Activated CD4-positive, alpha-beta T cell treated with anti-CD3 and anti-CD28 coated beads for 36 hours (primary cell): ENCODE measurements at places on chromosomes 1 and 21. TPM values are rescaled to one million over a fixed set of nuclear protein-coding genes. Genes with fewer than 3 reads are reported as not detected.

GRCh38 chr21:45836268-45836655 lies 145.3 kb upstream of the COL6A1 start:
- no peak for DNase-seq

DNA sequence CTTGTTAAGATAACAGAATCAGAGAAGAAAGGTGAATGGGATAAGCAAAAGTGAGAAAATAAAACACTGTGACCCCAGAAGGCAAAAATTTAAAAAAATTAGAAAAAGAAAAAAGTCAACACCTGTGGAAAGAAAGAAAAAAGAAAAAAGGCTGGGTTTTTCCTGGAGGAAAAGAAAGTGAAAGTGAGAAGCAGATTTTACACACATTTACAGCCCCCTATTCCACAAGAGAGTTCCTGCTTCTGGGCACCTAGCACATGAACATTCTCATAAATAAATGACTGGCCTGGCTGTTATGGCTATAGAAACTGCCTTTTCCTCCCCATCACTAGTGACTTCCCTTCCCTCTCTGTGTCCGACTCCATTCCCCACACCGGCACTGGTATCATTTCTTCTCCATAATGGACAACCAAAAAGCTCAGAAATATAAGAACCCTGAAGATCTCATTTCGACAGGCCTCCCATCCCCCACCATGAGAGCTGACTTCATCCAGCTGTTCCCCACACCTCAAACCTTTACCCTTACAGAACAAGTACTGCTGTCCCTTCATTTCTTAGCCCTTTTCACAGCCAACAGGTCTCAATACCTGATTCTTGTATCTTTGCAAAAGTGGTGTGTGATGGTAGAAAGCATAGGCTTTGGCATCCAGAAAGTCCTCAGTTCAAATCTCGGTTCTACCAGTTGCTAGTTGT lies 12.6 kb downstream of the MTF1 start:
- DNase-seq, result peak; percentile 22

Gene RHCE
- total RNA-seq, result 1.0 TPM

Gene OR10Z1
- not detected for total RNA-seq

Gene HSD17B7
- total RNA-seq, result 29.5 TPM

DNA sequence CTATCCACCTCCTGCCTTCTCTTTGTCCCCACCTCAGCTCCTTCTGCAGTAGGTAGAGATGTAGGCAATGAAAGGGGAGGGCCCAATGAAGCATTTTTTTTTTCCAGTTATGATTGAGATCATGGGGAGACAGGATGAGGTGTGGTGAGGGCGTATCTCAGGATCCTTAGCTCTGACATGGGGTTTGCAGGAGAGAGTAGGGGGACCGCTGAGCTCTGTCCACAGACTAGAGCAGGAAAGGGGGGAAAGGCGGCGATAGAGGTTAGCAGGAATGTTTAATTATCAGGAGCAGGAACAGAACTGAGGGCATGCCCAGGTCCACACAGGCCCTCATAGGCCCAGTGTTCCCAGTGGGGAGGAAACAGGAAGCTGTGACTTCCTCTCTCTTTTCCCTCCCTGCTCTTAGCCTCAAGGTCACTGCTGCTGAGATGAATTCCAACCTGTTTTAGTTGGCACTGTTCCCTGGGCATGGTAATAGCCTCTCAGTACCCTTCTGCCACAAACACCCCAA lies 901 bp upstream of the RXFP4 start:
- DNase-seq, result peak; percentile 29

DNA sequence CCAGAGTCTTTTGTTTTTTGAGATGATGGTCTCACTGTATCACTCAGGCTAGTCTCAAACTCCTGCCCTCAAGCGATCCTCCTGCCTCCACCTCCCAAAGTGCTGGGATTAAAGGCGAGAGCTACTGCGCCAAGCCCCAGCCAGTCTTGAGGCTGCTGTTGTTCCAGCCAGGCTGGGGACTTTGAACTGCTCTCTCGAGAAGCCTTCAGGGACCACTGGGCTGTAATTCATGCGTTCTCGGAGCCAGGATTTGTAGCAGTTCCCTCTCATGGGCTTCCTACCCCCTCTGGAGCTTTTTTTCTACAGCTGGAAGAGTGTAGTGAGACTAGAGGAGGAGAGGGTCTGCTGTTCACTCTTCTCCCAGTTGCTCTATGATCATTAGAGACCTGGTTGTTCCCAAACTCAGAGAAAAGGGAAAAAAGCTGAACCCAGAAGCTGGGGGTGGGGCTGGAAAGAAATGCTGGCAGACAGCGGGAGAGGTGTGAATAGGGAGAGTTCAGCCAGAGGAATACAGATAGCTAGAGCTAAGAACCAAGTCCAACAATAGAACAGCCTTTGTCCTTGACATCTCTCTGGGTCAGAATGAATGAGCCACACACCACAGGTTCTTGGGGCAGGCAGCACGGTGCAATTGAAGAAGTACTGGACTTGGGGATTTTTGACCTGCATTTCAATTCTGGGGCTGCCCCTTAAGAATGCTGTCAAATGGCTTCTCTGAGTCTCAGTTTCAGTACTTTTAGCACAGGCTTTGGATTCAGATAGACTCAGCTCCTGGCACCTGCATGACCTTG lies 13.2 kb upstream of the SLC41A1 start:
- DNase-seq, result no peak

Gene KPRP
- not detected for total RNA-seq

- DNase-seq, result no peak
Observed at GRCh38 chr1:30283199-30283962, 440.0 kb downstream of the MATN1 start.

DNA sequence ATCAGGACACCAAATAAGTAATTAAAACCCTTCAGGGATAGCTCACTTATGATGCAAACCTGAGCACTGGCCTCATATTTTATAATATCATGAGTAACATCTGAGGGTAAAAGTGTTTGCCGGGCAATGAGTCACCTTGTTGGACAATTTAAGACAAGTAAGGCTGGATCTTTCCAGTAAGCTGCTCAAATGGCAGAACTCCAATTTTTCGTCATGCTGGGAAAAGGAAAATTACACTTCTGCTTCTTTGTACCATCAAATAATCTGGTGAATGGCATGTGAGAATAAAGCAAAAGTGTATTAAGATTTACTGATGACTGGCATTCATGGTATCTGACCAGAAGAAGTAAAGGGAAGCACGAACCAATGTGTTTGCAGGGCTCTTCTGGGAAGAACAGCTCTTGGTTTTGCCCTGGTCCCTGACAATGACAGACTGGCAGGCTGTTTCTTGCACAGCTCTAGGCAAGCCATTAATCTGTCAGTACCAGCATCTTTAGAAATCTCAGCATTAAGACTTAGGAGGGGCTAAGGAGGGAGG lies 392.2 kb downstream of the VAV3 start:
- no peak for DNase-seq

DNA sequence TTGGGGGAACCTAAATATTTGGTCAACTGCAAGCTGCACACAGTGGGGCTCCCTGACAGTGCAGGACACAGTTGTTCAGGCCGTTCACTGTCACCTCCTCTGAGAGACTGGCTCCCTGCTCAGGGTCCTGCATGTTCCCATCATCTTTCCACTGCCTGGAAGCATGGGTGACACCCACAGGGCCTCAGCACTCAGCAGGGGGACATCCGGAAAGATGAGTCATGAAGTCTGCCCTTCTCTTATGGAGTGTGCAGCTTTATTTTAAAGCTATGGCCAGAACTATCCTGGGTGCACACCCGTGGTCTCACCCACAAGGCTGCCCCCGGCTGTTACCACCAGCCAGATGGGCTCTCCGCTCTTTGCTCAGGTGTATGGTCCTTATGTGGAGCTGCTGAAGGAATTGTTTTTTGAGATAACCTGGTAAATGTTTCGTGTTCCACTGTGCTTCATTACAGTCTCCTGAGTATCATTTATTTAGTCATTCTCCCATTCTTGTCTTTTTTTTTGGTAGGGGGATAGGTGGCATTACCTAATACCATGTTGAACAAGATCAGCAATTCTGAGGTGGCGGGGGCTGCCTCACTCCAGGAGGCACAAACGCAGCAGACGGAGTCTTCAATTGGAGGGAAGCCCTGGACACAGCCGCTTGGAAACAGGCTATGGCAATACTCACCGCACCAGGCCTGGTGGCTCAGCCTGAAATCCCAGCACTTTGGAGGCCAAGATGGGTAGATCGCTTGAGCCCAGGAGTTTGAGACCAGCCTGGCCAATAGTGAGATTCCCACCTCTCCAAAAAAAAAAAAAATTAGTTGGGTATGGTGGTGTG lies 14.3 kb downstream of the TRIM11 start:
- DNase-seq, result no peak

GRCh38 chr1:43912607-43913006 lies 21.0 kb upstream of the ARTN start:
- DNase-seq, result no peak

DNA sequence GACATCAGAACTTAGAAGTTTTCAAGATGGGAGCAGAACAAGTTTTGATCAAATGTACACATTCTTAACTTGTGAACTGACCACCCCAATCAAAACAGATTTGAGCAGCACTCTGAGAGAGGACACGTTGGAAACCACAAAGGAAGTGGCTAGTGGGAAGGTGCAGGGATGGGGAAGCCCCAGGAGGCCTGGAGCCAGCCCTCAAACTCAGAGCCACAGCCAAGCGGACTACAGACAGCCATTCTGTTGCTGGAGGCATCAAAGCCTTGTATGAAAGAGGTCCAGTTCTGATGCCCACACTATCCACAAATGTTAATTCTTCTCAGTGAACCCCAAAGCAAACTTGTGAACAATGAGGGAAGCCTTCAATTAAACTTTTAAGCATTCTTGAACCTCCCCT lies 143.6 kb upstream of the RAB4A start:
- peak; percentile 65 for DNase-seq

DNA sequence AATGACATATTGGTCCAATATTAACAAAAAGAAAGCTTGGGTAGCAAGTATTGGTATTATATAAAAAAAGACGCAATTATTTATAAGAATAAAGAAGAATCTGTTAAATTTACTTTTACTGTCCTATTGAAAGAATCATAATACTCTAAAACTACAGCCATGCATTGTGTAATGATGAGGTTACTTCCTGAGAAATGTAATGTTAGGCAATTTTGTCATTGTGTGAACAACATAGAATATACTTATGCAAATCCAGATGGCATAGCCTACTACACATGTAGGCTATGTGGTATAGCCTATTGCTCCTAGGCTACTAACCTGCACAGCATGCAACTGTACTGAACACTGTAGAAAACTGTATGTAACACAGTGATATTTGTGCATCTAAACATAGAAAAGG lies 121.2 kb upstream of the PTGFR start:
- DNase-seq, result no peak

Gene PKLR
- total RNA-seq, result not detected

- DNase-seq, result peak; percentile 17
Observed at GRCh38 chr1:64539781-64540218, 69.9 kb downstream of the CACHD1 start.

GRCh38 chr1:177525176-177525575 lies 354.4 kb downstream of the BRINP2 start:
- no peak for DNase-seq

Gene PTGS2
- 1.2 TPM for total RNA-seq

Gene RGS18
- total RNA-seq, result not detected

DNA sequence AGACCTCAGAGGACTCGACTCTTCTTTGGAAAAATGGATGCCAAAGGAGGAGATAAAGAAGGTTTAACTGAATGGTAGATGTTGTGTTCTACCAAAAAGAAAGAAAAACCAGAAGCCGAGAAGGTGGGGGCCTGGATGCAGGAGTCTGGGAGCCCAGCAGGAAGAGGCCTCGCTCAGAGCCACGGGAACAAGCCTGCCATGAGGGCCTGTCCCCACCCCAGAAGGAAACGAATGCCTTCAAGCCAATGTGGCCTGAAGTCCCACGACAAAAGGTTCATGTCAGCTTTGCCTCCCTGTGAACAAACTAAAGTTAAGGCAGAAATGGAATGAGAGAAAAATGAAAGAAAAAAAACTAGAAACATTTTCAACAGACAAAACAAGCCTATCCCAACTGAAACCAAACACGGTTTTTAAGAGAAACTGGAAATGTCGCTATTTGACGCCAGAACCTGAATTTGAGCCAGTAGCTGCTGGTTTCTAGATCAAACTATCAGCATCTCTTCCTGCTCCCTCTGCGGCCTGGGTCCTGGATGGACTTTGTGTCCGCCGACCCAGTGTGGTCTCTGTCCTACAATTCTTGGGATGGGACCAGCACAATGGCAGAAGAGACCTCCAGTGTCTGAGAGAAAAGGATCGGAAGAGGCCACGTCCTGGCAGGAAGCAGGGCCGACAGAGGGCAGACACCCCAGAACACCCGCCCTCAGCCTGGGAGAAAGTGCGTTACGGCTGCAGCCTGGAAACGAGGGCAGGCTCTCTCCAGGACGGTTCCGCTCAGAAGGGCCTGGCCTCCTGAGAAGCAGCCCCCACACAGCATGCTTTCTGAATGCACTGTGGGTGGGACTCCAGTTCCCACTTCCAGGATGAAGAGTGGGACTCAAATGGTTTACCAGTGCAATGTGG lies 35.2 kb downstream of the SLC45A1 start:
- DNase-seq, result no peak

DNA sequence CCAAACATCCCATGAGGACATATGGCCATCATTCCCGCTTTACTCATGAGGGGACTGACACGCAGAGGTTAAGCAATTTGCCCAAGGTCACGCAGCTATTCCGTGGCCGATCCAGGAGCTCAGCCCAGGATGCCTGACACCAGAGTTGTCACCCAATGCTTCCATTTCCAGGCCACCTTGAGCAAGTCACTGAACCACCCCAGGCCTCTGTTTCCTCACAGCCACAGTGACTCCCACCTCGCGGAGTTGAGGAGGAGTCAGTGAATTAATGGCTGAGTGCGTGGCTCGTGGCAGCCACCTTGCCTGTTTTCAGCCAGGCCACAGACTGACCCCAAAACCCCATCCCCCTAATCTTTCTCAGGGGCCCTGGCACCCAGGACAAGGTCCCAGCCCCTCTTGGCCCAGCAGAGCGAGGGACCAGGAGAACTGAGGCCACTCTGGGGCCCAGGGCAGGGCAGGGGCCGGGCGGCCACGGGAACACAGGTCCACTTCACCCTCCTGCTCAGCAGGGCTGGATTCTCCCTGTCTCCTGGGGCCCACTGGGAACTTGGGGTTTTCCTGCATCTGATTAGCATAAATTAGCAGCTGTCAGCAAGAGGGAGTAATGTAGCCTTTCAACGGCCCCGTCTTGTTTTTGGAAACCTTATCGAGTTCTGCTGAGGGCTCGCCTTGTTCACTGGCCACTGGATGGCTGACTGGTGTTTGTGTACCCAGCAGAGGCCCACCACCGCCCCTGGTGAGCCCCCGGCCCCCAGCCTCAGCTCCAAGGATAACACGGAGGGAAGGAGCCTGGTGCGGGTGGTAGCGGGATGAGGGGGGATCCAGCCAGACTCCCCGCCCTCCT lies 19.7 kb upstream of the LAPTM5 start:
- DNase-seq, result no peak

Gene TRMT13
- total RNA-seq, result 20.2 TPM

Gene CD5L
- not detected for total RNA-seq

Gene CCDC17
- 1.0 TPM for total RNA-seq
